ENCODE measurements at places on chromosomes 1 and 21.

DNA sequence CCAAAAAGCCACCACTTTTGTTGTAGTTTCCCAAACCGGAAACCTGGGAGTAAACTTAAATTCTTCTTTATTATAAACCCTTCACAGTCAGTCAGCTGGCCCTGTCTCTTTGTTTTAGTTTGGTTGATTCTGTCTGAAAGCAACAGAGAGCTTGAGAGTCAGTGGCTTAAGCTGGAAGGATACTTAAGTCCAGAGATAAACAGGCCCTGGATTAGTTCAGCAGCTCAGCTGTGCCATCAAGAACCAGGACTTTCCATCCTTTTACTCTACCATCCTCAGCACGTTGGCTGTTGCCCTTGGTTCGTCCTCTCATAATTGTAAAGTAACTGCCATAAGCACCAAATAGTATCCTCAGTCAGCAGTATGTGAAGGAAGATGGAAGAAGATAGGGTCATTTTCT, 4.5 kb downstream of the DESI2 start:
- DNase-seq: no peak

DNA sequence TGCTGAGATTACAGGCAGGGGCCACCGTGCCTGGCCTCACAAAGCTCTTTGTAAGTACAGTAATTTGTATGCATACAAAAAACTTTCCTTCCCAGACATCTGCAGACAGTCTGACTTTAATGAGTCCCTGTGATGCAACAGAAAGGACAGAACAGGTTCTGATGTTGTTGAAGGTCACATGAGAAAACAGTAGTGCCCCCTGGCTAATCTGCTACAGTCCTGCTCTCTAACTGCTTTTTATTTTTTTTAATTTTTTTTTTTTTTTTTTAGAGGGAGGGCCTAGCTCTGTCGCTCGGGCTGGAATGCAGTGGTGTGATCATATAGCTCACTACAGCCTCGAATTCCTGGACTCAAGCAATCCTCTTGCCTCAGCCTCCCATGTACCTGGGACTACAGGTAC, 36.7 kb downstream of the ACBD3 start:
- DNase-seq: no peak

DNA sequence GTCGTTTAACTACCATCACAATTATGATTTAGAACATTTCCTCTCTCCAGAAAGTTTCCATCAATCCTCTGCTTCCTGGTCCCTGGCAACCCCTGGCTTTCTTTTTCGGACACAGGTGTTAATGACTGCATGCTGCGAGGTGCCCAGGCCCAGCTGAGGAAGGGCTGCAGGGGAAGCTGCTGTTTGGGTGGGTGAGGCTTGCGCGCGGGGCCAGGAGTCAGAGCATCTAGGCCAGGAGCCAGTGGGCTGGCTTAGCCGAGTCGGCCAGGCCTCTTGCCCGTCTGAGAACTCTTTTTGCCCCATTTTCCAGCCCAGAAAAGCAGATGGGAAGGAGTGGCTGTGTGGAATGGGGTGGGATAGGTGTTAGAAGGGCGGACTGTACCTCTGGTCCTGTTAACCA, 51.5 kb downstream of the NAV1 start:
- DNase-seq: no peak

- DNase-seq: no peak
Measured at GRCh38 chr1:175463853-175464252, 271.3 kb upstream of the KIAA0040 start.

DNA sequence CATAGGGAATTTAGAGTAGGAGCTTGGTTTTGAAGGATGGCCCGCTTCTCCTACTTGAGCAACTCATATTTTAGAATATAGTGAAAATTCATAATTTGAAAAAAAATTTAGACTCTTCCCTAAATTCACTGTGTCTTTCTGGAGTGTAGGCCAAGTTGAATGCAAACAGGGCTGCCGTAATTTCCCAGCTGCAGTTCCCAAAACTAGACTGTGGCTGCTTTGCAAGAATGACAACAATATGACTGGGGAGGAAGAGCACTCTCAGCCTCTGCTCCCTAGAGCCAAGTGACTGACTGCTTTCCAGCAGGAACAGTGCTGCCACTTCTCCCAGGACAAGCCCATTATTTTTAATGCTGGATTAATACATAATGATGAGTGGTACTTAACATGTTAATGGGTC, 209.0 kb downstream of the RHOU start:
- DNase-seq: no peak

Measured in activated CD4-positive, alpha-beta T cell treated with anti-CD3 and anti-CD28 coated beads, Interleukin-2, amount 50 U/mL, for 1 hour (primary cell).